ENCODE measurements at places on chromosomes 2 and 18.

GRCh38 chr2:83595926-83596325 lies 863.2 kb downstream of the SUCLG1 start:
- H3K27ac ChIP-seq: no peak overlapping the region
- H3K4me1 ChIP-seq: no peaks in the 10 kb centered on the region
- DNase-seq: no peak
- no peak overlapping the region for H3K4me3 ChIP-seq
- H3K36me3 ChIP-seq: no peaks in the 10 kb centered on the region

DNA sequence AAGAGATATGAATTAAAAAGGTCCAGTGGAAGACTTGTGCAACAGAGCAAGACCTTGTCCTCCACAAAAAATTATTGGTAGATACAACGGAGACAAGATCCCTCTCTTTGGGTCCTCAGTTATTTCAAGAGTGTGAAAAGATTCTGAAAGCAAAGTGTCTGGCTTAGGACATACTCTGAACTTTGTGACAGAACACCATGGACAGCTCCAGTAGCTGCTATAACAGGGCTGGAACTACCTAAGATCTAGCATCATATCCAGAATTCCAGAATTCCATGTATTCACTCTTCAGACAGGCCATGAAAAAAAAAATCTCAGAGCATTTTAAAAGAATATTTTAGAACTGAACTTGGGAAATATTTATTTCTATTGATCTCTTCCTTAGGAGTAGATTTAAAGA lies 74.8 kb upstream of the ZBTB14 start:
- no peak overlapping the region for H3K27ac ChIP-seq
- H3K4me1 ChIP-seq: no peaks in the 10 kb centered on the region
- no peaks in the 10 kb centered on the region for H3K27me3 ChIP-seq
- peak; percentile 0 for DNase-seq
- no peaks in the 10 kb centered on the region for H3K36me3 ChIP-seq
- H3K4me3 ChIP-seq: no peak overlapping the region

GRCh38 chr18:10398571-10398970 lies 55.9 kb upstream of the APCDD1 start:
- no peak overlapping the region for H3K4me3 ChIP-seq
- no peak overlapping the region for H3K27ac ChIP-seq
- no peaks in the 10 kb centered on the region for H3K36me3 ChIP-seq
- no peak for DNase-seq
- no peaks in the 10 kb centered on the region for H3K4me1 ChIP-seq

DNA sequence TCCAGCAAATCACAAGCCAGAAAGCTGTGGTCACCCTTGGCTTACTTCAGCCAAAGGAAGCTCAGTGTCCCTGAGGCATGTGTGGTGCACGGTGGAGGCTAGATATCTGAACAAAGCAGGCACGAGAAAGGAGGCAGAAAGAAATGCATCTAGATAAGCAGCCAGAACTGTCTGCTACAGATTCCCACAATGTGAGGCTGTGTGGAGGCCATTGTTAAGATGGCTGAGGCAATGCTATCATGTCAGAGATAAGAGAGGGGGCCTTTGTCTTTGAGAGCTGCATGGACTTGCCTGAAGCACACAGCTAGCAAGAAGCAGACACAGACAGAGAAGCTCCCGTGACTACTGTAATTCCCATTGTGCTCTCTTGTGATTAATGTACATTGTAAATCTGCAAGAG lies 110.5 kb upstream of the LYPD6 start:
- no peak overlapping the region for H3K27ac ChIP-seq
- H3K27me3 ChIP-seq: no peaks in the 10 kb centered on the region
- H3K36me3 ChIP-seq: no peaks in the 10 kb centered on the region
- DNase-seq: no peak
- H3K4me3 ChIP-seq: no peak overlapping the region

DNA sequence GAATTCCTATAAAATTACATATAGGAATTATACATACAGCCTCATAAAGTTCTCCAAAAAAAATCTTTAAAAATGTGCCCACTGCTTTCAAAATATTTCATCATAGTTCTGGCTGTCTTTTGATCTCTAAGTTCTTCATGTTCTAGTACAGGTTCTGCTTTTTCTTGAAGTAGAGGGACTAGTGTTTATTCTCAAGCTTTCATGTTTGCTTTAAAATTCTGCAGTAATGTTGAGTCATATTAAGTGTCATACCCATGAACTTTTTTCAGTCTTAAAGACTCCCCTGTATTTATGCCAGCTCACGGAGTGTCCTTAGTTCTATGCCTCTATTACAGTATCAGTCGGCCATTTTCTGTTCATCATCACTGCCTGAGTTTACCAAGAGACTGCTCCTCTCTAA lies 54.8 kb upstream of the CCDC141 start:
- H3K27me3 ChIP-seq: no peaks in the 10 kb centered on the region
- peaks cover 22% of the 10 kb centered on the region for H3K4me1 ChIP-seq
- no peak overlapping the region for H3K4me3 ChIP-seq
- DNase-seq: peak; percentile 19
- H3K36me3 ChIP-seq: peaks cover 5% of the 10 kb centered on the region
- H3K27ac ChIP-seq: peak overlapping the region; percentile 12

DNA sequence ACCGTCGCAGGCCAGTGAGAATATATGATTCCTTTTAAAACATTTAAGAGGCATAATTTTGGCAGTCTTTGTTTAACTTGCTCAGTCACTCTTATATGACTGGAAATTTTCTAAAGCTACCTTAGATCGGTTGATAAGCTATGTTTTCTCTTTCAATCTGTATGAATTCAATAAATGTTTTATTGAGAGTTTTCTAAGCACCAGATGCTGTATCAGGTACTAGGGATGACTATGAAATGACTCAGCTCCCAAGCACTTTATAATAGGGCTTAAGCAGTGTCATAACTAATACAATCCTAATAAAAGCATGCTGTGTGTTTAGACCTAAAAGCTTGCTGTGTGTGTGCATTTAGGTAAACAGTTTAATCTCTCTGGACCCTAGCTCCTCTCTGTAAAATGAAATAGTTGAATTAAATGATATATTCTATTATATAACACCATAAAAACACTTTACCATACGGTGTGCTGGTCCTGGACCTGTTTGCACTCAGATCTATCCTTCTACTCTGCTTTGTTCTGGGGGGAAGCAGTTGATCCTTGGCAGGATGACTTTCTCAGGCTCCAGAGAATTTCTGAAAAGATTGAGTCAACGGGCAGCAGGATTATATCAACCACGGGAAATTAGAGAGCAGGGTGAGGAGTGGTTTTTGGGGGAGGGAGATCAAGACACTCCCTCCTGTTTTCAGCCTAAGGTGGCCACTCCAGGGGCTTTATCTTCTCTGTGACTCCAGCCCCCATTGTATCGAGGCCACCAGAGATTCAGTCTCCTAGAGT lies 26.1 kb upstream of the SLC38A11 start:
- DNase-seq: peak; percentile 54
- peak overlapping the region; percentile 77 for H3K27ac ChIP-seq
- H3K4me1 ChIP-seq: peaks cover 16% of the 10 kb centered on the region

DNA sequence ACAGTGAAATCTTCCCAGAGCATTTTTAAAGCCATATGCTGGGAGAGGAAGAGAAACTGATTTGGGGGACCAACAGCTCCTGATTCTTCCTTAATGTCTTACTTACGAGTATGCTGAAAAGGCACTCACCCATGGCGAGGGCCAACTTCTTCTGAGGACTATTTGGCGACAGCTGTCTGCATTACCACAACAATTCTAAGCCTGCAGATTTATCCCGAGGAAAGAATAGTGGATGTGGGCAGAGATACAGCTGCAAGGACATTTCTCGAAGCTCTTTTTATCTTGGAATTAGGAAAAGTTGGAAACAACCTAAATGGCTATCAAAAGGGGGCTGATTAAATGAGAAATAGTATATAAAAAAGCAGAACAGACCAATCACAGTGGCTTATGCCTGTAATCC lies 40.3 kb upstream of the FHL2 start:
- H3K27ac ChIP-seq: no peak overlapping the region
- peaks cover 9% of the 10 kb centered on the region for H3K4me1 ChIP-seq
- H3K27me3 ChIP-seq: peaks cover 1% of the 10 kb centered on the region
- no peak overlapping the region for H3K4me3 ChIP-seq

- H3K4me1 ChIP-seq: no peaks in the 10 kb centered on the region
- no peaks in the 10 kb centered on the region for H3K36me3 ChIP-seq
- no peak overlapping the region for H3K4me3 ChIP-seq
These were observed 6.3 kb downstream of the TCF23 start for GRCh38 chr2:27155069-27155520.

GRCh38 chr2:156630579-156631337 lies 194.6 kb downstream of the GPD2 start:
- no peaks in the 10 kb centered on the region for H3K36me3 ChIP-seq
- no peaks in the 10 kb centered on the region for H3K4me1 ChIP-seq
- no peak overlapping the region for H3K27ac ChIP-seq
- DNase-seq: no peak
- no peak overlapping the region for H3K4me3 ChIP-seq

- no peaks in the 10 kb centered on the region for H3K27me3 ChIP-seq
- H3K4me3 ChIP-seq: no peak overlapping the region
- no peak overlapping the region for H3K27ac ChIP-seq
- H3K36me3 ChIP-seq: no peaks in the 10 kb centered on the region
- H3K4me1 ChIP-seq: peaks cover 9% of the 10 kb centered on the region
These were observed 616.4 kb downstream of the XIRP2 start for GRCh38 chr2:167504695-167505094.

DNA sequence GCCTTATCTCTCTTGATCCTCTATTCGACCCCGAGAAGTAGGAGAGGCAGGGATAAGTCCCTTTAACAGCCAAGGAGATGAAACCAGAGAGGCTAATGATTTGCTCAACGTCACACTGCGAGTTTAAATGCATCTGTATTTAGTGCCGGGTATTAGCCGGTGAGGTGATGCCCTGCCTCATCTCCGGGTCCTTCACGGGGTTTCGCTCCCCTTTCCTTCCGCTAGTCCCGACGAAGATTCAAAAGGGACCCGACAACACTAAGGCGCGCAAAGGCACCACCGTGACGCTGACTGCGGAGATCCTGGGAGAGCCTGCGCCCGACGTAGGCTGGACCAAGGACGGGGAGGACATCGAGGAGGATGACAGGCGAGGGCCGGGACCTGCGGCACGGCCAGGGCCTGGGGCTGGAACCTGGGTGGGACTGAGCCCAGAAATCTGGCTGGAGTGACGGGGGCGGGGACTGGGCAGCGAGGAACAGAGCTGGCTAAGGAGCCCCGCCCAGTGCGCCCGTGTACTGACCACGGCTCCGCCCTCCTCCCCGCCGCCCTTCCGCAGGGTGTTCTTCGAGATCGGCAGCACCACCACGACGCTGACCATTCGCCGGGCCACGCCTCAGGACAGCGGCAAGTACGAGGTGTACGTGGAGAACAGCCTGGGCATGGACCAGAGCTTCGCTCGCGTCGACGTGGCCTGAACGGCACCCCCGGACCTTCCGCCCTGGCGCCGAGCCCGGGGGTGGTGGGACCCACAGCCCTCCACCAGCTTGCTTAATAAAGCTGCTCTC lies 1.0 kb upstream of the GMPPA start:
- H3K4me3 ChIP-seq: peak overlapping the region; percentile 92
- DNase-seq: peak; percentile 75
- no peaks in the 10 kb centered on the region for H3K36me3 ChIP-seq
- peaks cover 15% of the 10 kb centered on the region for H3K27me3 ChIP-seq
- H3K4me1 ChIP-seq: peaks cover 39% of the 10 kb centered on the region

DNA sequence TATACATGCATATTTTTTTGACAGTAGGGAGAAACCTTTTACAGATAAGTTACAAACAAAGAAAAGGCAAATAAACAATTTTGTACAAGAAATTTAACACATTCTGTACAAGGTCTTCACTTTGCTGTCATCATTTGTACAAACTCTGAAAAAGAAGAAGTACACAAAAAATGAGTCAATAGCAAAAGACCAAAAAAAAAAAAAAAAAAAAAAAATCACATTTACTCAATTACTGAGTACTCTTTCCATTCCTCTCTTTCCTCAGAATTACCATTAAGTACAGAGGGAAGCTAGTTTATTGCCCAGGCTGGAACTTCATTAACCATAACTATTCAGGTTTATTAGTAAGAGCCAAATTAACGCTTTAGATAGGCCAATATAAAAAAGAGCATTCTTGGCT lies 5.6 kb upstream of the STPG4 start:
- no peaks in the 10 kb centered on the region for H3K27me3 ChIP-seq
- no peak overlapping the region for H3K27ac ChIP-seq
- peaks cover 74% of the 10 kb centered on the region for H3K36me3 ChIP-seq
- H3K4me3 ChIP-seq: no peak overlapping the region
- no peaks in the 10 kb centered on the region for H3K4me1 ChIP-seq
- DNase-seq: no peak

GRCh38 chr2:55168221-55169154 lies 63.6 kb downstream of the CLHC1 start:
- H3K4me3 ChIP-seq: no peak overlapping the region
- no peaks in the 10 kb centered on the region for H3K36me3 ChIP-seq
- peaks cover 40% of the 10 kb centered on the region for H3K4me1 ChIP-seq
- peak overlapping the region; percentile 4 for H3K27ac ChIP-seq

GRCh38 chr2:174492963-174493431 lies 6.2 kb upstream of the GPR155 start:
- no peak for DNase-seq
- H3K36me3 ChIP-seq: no peaks in the 10 kb centered on the region
- H3K4me1 ChIP-seq: no peaks in the 10 kb centered on the region
- H3K27ac ChIP-seq: no peak overlapping the region
- no peak overlapping the region for H3K4me3 ChIP-seq

- H3K27me3 ChIP-seq: no peaks in the 10 kb centered on the region
- H3K4me1 ChIP-seq: no peaks in the 10 kb centered on the region
- no peak for DNase-seq
- H3K27ac ChIP-seq: no peak overlapping the region
- H3K36me3 ChIP-seq: no peaks in the 10 kb centered on the region
These were observed 275.3 kb downstream of the CMPK2 start for GRCh38 chr2:6590442-6590841.

DNA sequence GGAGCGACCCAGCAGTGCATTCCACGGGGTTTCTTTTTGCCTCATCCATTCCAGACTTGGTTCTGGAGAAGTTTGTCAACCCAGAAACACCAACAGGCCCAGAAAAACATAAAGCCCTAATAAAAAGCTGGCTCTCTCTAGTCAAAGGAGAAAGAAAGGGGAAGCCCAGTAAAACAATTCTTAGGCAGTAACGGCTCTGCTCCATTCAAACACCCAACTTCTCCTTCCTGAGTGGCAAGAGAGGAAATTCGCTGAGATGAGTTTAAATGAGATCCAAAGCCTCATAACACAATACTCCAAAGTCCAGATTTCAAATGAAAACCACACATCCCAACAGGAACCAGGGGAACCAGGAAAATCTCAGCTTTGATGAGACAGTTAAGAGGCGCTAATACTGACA lies 179.9 kb downstream of the RPIA start:
- no peaks in the 10 kb centered on the region for H3K36me3 ChIP-seq
- H3K4me3 ChIP-seq: no peak overlapping the region
- no peaks in the 10 kb centered on the region for H3K4me1 ChIP-seq
- H3K27me3 ChIP-seq: peaks cover 9% of the 10 kb centered on the region
- no peak for DNase-seq

DNA sequence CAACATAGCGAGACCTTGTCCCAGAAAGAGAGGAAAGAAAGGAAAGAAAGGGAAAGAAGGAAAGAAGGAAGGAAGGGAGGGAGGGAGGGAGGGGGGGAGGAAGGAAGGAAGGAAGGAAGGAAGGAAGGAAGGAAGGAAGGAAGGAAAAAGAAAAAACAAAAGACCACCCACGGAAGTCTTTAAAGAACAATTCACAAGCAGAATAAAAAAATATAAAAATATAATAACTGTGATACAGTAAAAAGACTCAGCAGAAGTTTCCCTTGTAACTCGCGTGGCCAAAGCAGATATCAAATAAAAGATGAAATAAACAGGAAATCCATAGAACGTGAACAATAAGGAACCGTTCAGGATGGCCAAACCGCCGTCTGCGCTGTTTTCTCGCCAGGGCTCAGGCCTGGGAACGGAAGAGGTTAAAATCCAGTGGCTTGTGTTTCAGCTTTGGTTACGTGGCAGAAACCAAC lies 1.2 kb upstream of the SLC1A4 start:
- H3K36me3 ChIP-seq: no peaks in the 10 kb centered on the region
- peaks cover 6% of the 10 kb centered on the region for H3K27me3 ChIP-seq
- H3K4me3 ChIP-seq: peak overlapping the region; percentile 80
- H3K4me1 ChIP-seq: peaks cover 17% of the 10 kb centered on the region
- peak overlapping the region; percentile 95 for H3K27ac ChIP-seq
- no peak for DNase-seq

All from astrocyte (in vitro differentiated cells and primary cell).